Renal cortex interstitium (tissue), 15 donors: ENCODE measurements at places on chromosomes 3 and 15. TPM values are rescaled to one million over a fixed set of nuclear protein-coding genes. Genes with fewer than 3 reads are reported as not detected.

Gene SYNM
- polyA plus RNA-seq = 1.9 TPM

- no peak for DNase-seq
These were observed 44.0 kb downstream of the TM2D3 start for GRCh38 chr15:101608201-101608600.

GRCh38 chr3:28891485-28891884 lies 389.4 kb upstream of the RBMS3 start:
- DNase-seq = no peak

DNA sequence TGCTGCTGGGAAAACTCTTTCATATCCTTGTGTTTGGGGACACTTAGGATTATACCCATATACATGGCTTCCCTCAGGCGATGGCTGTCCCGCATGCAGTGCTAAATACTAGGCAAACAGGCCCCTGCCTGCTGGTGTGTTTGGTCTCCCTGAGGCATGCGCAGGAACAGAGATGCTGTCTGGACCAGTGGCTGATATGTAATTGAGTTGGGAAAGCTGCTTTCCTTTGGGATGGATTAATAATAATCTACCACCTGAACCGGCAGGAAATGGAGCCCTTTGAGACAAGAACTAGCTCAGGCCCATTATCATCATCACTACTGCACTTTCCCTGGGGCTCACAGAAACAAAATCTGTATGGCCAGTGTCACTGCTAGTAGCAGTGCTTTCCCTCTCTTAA lies 18.0 kb downstream of the ZDHHC3 start:
- DNase-seq = no peak

Gene SCG3
- polyA plus RNA-seq = 0.16 TPM
